ENCODE measurements at places on chromosomes 13 and 19.

DNA sequence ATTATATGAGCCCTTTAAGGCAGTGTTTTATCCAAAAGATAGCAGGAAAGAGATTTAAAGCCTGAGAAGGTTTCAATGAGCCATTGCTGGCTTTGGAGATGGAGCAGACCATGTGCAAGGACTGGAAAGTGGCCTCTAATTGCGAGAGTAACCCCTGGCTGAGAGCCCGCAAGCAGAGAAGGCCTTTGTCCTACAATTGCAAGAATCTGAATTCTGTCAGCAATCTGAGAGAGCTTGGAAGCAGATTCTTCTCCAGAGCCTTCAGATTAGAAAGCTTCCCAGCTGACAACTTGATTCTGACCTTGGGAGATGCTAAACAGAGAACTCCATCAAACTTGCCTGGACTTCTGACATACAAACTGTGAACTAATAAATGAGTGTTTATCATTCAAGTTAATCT, 528.7 kb upstream of the KLF12 start:
- DNase-seq, result no peak

GRCh38 chr13:38804061-38804460, 117.2 kb downstream of the FREM2 start:
- no peak for DNase-seq

DNA sequence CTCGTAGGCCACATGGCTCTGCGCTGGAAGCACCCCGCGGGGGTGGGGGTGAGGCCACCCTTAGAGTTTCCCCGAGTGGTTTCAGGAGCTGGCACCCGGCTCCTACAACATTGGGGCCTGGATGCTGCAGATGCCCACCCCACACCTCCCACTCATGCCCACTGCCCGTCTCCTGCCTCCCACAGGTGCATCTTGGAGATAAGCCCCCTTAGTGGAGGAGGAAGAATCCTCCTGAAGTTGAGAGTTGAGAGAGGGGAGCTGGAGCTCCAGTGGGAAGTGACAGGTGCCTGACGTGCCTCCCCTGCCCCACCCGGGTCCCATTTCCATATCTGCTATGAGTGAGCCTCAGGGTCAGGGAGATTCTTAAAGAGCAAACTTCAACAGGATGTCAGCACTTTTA, 341.3 kb downstream of the TEX29 start:
- no peak for DNase-seq

- DNase-seq, result no peak
These were observed 111.4 kb downstream of the CCNA1 start for GRCh38 chr13:36543671-36544070.

DNA sequence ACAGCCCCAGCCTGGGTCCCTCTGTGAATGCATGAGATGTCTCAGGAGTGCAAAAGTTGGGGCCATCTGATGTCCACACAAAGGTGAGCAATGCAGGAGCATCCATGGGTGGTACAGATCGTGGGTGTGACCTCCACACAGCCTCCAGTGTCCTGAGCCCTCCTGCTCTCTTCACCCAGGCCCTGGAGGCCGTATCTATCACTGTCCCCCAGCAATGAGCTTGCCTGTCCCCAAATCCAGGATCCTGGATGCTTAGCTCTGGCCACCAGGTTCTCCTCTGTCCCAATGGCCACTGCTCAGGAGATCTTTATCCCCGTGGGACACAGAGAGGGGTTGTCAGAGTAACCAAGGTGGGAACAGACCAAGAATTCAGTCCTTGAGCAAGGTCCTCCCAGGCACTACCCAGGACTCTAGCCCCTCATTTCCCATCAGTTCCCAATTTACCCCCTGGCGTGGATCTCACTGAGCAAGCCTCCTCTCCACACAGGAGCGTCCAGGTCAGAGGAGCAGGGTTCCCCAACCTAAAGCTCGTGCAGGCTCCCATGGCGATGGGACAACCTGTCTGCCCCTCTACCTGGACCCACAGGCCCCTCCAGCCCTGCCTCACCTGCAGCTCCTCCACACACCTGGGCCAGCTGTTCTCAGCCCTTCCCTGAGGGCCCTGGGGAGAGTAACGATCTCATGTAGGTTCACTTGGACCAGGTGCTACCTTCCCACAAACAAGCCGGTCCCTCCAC, 11.3 kb downstream of the CEACAM21 start:
- no peak for DNase-seq

- DNase-seq, result peak; percentile 44
These were observed 548.2 kb upstream of the SLITRK1 start for GRCh38 chr13:84430446-84430845.

- peak; percentile 33 for DNase-seq
These were observed 475.8 kb downstream of the FOXO1 start for GRCh38 chr13:40190641-40191100.

- DNase-seq, result no peak
These were observed 763.8 kb downstream of the SLITRK5 start for GRCh38 chr13:88434953-88435352.

GRCh38 chr19:35204799-35205732, 23.5 kb downstream of the FAM187B start:
- DNase-seq, result no peak

DNA sequence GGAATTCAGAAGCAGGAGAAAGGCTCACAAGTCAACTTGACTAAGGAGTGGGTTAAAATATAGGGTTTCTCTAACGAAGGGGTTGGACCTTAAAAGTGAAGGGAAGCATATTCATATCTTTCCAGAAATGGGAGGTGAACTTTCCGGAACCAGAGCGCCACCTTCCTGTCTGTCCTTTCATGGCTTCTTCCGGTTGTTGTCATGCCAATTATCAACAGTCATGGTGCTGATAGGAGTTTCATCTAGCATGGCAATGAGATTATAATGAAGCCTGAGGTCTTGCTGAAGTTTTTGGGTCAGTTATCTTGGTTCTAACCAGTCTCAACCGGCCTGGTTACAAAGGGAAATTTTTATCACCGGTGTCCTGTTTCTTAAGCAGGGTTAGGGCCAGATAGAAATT, 162.9 kb upstream of the NBEA start:
- no peak for DNase-seq

GRCh38 chr19:594265-594870, 4.7 kb downstream of the HCN2 start:
- no peak for DNase-seq

DNA sequence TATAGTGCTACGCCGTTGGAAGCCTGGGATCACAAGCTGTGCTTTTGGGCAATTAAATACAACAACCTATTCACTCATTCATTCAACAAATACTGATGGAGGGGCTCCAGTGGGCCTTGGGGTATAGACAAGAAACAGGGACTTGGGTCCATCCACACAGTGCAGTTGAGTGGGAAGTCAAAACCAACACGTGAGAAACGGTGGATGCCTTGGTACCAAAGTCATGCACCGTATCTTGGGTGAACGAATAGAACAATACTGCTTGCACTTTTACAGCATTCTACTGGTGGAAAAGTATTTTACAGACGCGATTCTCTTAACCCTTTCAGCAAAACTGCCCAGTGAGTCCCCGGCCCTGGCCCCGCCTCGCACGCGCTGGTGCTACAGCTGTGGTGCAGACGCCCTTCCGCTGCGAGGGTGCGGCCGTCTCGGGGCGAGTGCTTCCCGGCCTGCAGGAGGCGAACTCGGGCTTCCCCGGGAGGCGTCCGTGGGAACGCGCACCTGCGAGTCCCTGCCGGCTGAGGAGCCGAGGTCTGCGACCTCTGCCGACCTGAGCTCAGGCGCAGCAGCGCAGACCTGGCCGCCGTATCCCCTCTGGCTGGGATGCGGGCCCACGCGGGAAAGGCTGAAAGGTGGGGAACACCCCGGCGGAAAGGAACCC, 8.3 kb downstream of the TNFRSF19 start:
- peak; percentile 82 for DNase-seq

GRCh38 chr13:45812695-45813372, 38.7 kb downstream of the SIAH3 start:
- DNase-seq, result no peak

GRCh38 chr13:48304143-48304876, 759 bp downstream of the RB1 start:
- DNase-seq, result peak; percentile 63

DNA sequence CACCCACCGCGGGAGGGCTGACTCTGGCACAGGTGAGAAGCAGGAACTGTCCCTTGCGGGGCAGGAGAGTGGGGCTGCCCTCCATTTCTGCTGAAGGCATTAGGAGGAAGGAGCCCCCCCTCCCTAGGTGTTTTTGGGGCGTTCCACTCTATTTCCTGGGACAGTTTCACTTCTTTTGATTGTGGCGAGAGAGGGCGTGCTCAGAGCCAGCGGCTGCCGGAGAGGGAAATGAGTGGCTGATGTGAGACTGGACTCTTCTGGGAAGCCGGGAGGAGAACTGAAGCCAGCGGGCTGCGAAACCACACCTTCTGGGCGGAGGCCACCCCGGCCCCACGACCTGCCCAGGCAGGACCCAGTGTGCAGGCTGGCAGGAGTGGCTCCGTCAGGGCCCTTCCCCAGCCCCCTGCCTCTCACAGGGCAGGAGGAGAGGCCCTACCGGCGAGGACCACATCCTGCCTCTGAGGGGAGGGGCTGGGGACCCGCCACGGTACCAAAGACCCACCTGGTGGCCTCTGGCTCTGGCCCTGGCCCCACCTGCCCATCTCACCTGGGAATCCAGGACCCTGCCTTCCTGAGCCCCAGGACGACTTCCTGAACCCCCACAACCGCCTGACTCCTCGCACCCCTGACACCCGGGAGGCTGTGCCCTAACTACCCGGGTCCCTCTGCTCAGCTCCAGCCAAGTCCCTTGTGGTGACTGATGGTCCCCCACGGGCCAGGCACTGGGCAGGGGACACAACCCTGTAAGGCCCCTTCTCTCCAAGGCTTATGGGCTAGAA, 25.9 kb downstream of the MPND start:
- no peak for DNase-seq

- DNase-seq, result no peak
These were observed at the start of gene PLVAP for GRCh38 chr19:17376935-17377600. Gene PLVAP, minus strand, starts transcription at chr19:17377342. Its CDS starts 54 bp downstream, at chr19:17377288.

DNA sequence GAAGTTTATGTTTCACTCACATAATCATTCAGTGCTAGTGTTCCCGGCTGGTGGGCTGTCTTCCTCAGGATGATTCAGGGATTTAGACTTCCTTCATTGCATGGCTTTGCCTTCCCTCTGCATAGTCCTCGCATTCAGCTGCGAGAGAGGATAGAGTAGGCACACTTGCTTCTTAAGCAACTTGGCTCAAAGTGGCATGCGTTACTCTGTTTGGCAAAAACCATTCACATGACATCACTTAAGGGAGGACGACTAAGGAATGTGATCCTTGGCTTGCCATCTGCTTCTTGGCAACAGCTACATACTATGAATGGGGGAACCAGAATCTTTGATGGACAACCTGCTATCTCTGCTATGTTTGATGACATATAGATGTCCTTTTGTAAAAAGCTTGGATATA, 359.3 kb downstream of the TDRD3 start:
- no peak for DNase-seq

DNA sequence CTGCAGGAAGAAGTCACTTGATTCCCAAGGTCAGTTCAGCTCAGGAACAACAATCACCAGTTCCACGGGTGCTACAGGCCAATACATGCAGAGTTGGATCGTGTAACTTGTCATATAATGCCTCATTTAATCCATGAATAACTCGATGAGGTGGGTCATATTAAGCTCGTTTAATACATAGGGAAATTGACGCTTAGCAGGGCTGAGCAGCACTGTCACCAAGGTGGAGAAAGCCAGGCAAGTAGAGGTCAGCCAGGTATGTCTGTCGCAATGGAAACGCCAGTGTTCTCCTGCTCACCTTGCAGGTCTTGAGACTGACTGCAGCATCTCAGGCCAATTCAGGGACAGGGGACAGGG, 52.3 kb downstream of the CCDC70 start:
- DNase-seq, result no peak

DNA sequence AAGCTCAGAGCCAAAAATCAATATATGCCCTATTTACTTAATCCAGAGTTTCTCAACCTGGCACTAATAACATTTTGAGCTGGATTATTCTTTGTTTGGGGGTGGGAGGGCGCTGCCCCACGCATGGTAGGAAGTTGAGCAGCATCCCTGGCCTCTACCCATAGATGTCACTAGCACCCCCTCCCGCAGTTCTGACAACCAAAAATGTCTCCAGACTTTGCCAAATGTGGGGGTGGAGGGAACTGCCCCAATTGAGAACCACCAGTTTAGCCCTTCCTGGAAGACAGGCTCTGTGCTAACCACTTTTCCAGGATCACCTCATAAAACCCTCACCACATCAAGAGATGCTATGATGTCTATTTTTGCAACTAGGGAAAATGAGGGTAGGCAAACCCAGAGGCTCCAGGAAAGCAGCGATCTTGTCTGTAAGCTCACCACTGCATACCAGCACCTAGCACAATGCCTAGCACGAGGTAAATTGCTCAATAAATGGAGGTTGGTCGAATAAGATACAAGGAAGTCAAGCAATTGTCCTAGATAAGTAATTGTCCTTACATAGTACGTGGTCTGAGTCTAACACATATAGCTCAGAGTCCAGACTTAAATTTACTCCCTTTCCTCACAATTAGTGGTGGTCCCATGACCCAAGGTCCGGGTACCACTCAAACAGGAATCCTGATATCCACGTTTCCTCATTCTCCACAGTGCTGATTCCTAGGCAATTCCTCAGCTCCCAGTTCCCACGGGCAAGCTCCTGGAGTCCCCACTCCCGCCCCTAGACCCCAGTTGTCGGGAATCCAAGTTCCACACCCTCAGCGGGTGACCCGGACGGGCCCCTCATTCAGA, 892 bp downstream of the TRIR start:
- DNase-seq, result peak; percentile 71

- no peak for DNase-seq
These were observed 29.1 kb downstream of the ATP12A start for GRCh38 chr13:24709186-24709913.

DNA sequence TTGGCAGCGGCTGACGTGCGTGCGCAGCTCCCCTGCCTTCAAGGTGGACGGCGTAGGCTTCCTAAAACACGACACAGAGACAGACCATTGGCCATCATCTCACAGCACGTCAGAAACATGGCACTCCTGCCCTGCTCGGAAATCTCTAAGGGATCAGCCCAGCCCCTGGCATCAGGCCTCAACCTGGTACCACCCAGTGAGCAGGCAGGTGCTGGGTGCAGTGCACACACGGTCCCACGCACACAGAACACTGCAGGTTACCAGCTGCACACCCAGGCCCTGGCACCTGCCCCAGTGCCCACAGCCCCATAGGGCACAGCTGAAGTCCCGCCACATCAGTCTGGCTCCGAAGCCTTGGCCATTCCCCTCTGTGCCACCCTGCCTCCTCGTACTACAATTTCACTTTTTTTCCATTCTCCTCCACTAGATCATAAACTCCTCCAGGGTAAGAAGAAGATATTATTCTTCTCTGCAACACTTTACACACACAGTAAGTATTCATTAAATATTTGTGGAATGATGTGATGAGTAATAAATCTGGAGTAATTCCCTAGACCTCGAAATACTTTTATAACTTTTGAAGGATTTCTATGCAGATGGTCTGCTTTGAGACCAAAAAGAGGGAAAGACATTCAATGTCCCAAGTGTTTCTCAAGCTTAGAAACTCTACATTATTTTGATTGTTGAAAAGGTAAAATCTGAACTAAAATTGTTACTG, 156.4 kb downstream of the COL4A1 start:
- peak; percentile 49 for DNase-seq

DNA sequence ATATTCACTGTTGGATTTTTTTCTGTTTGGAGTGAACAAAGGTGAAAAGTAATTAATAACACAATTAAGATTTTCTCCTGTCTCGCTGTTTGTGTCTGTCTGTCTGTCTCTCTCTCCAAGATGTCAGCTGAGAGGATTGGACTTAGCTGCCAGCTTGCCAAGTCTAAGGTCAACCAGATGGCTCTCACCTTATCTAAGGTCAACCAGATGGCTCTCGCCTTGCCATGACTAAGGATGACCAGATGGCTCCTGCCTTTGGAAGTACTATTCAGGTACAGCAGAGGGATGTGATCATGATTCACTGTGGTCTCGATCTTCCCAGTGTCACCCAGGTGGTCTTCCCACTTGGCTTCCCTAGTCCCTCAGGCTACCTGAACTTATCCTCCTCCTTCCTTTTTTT, 1436.4 kb downstream of the UQCRFS1 start:
- no peak for DNase-seq

All from ELR (cell line).